Stimulated activated CD8-positive, alpha-beta memory T cell treated with anti-CD3 and anti-CD28 coated beads, Interleukin-4, amount 100 ng/mL, for 4 hours (primary cell): ENCODE measurements at places on chromosomes 4 and X.

- DNase-seq = no peak
Observed at GRCh38 chr4:70753630-70754029, 31.9 kb downstream of the RUFY3 start.

DNA sequence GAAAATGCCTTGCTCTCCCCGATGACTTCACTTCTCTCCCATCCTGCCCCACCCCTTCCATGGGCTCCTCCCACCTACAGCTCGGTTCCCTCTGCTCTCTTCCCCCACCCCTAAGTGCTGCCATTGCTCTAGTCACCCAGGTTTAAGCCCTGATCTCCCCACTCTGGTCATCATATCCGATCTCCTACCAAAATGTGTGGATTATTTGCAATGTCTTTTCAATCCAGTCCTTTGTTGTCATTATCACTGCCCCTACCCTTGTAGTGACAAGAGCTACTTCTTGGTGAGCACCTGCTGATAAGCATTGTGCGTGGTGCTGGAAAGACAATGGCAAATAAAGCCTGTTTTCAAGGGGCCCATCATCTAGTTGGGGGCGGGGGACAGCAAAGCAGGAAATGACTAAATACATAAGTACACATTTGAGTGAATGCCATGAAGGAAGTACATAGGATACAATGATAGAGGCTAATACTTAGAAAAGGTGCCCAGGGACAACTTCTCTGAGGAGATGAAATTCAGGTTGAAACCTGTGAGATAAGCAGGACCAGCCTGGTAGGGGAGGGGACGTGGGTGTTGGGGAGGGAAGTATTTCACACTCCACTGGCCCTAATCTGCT, 63.8 kb downstream of the DLG3 start:
- DNase-seq = no peak

- DNase-seq = no peak
Observed at GRCh38 chr4:123836851-123837595, 440.4 kb downstream of the SPRY1 start.

DNA sequence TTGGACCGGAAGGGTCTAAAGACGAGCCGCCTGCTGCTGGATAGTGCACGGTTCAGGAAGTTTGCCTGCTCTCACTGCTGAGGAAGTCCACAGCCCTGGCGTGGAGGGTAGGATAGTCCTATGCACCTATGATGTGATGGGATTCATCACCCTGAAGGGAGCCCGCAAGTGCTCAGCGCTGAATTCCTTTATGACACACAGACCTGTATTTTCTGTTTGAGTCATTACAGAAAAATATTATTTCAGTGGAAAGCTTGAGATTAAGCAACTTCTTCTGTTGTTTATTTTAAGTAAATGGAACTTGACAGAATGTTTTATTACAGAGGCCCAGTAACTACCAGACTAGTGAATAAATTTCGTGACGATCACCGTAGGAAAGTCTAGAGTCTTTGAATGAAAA, 123.2 kb downstream of the TRIML1 start:
- no peak for DNase-seq

GRCh38 chrX:51824061-51824460, 69.4 kb upstream of the MAGED1 start:
- no peak for DNase-seq

DNA sequence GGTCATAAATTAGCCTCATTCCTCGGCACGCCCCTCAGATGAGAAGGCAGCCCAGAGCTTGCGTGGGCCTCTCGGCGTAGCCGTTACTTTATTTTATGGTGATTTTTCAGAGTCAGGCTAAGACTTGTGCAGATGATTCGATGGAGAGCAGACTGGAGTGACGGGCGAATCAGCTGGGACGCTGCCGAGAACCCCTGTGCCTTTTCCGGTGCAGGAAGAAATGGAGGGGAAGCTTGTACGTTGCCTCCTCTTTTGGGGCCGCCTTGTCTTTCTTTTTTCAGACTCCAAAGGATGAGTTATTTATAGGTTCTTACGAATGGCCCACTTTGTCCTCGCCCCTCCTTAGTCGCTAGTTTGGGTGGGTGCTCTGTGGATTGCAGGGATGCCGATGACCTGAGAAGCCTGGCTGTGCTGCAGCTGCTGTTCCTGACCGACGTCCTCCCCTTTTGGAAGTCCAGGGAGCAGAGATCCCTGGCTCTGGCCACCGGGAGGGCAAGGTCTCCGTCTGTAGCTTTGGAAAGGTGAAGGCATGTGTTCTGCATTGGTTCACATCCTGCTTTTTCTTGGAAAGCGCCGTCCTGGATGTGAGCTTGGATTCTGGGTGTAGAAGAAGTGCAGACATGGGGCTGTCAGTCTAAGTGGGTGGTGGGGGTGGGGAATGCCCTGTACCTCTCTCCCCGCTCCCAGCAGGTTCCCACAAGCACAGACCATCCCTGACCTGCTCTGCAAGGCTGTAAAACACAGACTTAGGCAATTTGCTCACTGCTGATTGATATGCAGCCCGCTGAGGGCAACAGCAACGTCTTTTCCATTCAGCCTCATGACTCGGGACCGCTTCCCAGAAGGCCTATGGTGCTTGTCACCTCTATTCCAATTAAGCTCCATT, 9.3 kb downstream of the SORCS2 start:
- no peak for DNase-seq

- no peak for DNase-seq
Observed at GRCh38 chrX:19566359-19567222, 51.3 kb upstream of the MAP3K15 start.

DNA sequence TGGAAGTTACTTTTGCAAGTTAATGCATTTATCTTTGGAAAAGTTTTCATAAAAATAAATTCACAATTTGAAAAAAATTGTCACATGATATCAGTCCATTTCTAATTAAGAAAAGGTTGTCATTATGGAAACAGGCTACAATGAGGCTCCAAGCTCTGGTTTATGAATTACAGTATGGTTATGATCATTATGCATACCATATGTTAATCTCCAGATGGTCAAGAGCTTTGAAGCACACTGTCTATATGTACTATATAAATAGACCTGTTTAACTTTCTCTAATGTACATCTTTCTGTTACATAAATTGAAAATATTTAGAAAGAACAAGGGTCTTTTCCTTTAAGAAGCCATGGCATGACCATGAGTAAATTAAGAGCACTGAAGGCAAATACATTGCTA, 2338.8 kb downstream of the PCDH7 start:
- no peak for DNase-seq

DNA sequence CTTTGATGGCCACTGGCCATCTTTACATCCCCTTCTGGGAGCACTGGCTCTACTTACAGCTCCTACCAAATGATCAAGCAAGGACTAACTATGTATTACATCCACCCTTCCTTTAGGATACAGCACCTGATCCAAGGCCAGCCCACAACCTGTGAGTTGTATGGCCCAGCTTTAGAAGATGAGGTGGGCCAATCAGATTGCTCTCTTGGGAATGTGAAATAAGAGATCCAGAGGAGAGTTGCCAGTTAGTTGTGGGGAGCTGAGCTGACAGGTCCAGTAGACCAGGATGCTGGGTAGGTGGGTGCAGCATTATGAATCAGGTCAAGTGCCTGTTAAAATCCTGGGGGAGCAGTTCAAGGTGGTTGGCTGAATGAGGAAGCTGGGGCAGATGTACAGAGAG, 111.5 kb downstream of the GNL3L start:
- DNase-seq = no peak

- no peak for DNase-seq
Observed at GRCh38 chr4:91113130-91113706, 986.0 kb downstream of the CCSER1 start.
